NCI-H1048 (cell line): ENCODE measurements at places on chromosomes 16 and 17.
A peak's percentile ranks its signal among the peaks of the same experiment; 100 is the strongest.

DNA sequence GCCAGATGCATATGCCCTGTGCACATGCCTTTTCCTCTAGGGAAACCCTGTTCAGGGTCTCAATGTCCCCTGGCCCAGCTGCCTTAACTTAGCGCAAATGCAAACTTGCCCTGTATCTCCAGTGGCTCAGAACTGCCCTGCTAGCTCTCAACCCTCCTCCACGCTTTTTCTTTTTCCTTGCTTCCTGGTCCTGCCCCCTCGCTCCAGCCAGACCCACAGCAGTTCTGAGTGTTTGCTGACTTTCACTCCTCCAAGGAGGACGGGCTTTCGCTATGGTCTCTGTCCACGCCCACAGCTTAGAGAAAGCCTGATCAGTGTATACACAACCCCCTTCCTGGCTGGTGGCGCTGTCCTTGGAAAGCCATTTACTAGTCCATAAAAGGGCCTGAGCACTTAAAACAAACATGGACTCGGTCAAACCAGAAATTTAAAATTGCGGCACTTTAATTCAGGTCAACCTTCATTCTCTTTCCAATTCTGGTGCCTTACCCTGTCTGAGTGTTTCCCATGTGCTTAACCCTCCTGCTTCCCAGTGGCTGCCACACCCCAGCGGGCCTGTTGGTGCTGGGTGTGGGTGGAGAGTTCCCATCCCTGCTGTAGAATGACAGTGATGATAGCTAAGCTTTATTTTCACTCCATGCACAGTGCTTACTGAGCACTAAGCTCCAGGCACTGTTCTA, 15.6 kb upstream of the TMEM98 start:
- no peak for DNase-seq

DNA sequence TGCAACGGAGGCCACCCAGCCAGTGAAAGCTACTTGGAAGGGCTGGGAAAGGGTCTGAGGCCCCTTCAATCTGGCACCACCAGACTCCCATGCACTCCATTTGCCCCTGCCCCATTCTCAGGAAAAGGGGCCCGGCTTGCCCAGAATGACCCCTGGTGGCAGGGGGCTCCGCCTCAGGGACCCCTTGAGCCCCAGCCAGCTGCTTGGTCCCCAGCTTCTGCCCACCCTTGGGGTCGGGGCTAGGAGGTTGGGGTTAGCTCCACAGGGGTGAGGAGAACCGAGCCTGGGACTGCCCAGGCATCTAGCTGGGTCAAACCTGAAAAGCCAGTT, 1.3 kb downstream of the RHBDF1 start:
- DNase-seq, result no peak

GRCh38 chr16:7644811-7645210, 312.2 kb downstream of the RBFOX1 start:
- no peak for DNase-seq

- DNase-seq, result no peak
These were observed 7.0 kb downstream of the MBTPS1 start for GRCh38 chr16:84109598-84110335.

DNA sequence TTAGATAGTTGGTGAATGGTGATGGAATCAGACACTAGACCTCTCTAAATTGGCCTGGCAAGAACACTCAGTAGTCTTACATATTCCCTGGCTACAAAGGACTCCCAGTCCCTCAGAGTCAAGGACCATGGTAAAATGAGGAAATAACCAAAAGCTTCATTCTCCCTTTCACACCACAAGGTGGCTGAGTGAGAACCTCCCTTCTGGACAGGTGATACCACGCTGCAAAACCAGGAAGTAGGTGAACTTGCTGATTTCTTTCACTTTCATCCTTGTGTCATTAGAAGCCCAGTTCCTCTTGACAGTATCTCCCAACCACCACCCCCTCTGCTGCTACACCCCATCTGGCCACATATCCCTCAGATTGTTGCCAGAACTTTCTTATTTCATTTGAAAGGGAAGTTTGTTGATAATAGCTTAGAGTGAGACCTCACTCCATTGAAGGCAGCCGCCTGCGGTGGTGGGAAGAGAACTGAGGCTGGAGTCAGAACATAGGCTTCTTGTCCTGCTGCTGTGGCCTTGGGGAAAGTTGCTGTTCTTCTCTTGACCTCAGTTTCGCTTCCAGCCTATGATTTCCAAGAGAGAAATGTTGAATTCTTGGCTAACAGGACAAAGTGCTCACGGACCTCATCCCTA, 290.6 kb upstream of the CCL2 start:
- no peak for DNase-seq

DNA sequence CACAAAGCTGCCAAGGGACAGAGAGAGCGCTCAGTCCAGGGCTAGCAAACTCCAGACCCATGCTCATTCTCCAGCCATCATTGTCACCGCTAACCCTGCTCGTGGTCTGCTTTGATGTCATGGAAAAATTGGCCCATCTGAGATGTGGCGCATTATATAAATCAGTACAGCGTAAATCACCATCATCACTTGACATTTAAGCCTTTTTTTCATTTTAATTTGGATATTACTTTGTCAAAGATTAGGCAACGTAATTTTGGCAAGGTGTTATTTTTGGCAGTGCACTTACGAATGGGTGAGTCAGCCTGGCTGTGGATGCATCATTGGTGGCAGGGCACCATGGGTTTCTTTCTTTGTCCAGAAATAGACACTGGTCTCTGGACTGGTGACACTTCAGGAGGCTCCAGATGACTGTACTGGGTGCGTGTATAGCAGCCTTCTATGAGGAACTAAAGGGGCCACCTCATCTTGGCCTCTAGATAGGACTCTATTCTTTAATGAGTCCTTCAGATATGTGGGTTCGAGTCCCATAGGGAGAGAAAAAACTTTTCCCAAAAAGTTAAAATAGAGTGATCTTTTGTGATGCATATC, 166.3 kb downstream of the MSI2 start:
- DNase-seq, result no peak

GRCh38 chr17:56699186-56699894, 105.8 kb downstream of the NOG start:
- no peak for DNase-seq

DNA sequence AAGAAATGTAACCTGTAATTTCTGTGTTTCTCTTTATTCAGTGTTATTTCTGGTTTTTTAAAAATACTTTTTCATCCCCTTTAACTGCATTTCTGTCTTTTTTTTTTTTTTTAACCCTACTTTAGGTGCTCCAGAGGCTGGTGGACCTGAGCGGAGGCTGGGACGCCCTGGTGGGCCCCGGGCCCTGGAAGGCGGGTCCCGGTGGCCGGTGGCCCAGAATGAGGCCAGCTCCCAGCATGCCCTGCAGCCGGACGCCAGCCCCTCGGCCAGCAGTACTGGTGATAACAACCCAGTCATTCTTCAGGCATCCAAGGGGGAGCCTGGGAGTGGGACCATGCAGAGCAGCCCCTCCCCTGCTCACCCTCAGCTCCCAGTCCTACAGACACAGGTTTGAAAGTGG, 1.5 kb downstream of the SRCAP start:
- DNase-seq, result no peak

- peak; percentile 44 for DNase-seq
These were observed at the start of gene CISD3 for GRCh38 chr17:38729886-38730525. Gene CISD3 (plus strand): TSS chr17:38730341. CDS start chr17:38730359, 18 bp downstream.

- DNase-seq, result no peak
These were observed 219.3 kb downstream of the XYLT1 start for GRCh38 chr16:17251496-17251895.

- DNase-seq, result no peak
These were observed 34.8 kb upstream of the ERN1 start for GRCh38 chr17:64164596-64165285.

DNA sequence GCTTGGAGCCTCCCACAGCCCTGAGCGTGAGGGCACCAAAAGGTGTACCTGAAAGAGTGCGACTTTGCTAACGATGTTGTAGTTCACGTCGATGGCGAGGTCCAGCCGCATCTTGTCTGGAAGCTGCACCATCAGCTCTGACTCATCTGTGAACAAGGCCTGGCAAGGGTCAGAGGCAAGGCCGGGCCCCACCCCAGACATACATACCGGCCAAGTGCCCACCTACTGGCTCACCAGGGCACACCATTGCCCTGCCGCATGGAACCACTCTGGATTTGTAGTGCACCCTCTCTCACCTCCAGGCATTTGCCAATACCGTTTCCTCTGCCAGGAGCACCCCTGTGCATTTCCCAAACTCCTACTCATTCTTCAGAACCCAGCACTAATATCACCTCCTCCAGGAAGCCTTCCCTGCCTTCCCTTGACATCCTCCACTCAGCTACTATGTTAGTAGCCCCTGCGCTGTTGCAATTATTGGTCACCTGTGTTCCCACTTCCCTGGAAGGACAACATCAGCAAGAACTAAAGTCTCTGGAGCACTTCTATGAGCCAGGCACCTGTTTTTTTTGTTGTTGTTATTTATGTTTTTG, 69.4 kb downstream of the CNGB1 start:
- no peak for DNase-seq

DNA sequence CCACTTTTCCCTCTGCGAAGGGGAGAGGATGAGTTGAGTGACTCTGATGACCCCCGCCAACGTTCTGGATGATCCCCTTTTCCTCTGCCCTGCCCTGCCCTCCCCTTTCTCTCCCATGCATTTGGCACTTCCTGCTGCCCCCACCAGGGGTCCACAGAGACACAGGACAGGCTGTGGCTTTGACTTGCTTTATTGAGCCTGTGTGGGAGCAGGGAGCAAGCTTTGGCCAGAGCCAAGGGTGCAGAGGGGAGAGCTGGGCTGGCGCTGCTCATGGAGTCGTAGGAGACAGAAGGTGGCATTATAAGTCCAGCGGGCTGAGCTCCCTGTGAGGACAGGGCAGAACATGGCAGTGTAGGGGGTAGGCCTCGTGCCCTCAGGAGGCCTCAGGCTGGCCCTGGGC, 1.6 kb downstream of the PPY start:
- DNase-seq, result no peak

DNA sequence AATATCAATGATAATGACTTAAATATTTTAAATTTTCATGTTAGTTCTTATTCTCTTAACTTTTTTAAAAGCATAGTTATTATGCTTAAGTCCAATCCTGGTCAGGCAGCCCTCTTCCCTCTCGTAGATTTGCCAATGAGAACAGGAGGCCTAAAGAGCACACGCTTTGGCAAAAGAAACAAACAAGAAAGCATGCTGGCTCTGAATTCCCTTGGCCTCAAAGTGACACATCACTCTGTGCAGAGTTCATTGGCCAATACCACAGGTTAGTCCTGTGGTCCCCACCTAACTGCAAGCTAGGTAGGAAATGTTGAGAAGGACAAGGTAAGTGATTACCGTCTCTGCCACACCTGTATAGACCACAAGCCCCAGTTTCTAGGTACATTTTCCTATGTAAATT, 61.5 kb downstream of the MYO1D start:
- DNase-seq, result no peak

- DNase-seq, result no peak
These were observed 2.2 kb downstream of the SDK2 start for GRCh38 chr17:73641826-73642600.

- peak; percentile 19 for DNase-seq
These were observed 33.8 kb upstream of the CRISPLD2 start for GRCh38 chr16:84785843-84786581.

DNA sequence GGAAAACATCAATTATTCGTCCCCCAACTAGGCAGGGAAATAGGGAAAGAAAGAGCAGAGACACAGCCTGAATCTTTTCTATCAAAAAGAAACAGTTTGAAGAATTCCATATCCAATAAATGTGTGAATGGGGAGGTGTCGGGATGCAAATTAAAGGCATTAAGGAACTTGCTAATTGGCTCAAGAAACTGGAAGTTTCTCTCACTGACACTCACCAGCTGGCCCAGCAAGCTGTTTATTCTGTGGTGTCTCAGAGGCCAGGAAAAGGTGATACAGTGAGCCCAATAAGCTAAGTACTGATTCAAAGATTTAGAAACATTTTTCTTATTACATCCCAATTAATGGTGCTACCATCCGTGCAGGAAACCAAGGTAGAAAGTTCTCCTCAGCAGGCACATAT, 104.4 kb upstream of the CLEC3A start:
- DNase-seq, result no peak

DNA sequence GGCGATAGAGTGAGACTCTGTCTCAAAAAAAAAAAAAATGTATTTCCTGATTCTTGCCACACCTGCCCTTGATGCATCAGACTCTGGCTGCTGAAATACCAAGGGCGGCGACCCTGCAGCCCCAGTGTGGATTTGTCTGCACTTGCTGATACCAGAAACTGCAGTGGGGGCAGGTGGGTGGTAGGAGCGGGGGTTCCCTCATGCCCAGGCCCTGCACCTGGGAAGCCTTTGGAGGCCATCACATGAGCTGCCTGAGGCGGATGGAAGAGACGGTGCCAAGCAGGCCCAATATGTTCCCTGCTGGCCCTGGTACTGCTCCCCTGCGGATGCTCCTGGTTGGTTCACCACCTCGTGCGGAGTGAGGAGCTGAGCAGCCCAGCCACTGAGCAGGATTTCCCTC, 50.6 kb downstream of the MARF1 start:
- no peak for DNase-seq

DNA sequence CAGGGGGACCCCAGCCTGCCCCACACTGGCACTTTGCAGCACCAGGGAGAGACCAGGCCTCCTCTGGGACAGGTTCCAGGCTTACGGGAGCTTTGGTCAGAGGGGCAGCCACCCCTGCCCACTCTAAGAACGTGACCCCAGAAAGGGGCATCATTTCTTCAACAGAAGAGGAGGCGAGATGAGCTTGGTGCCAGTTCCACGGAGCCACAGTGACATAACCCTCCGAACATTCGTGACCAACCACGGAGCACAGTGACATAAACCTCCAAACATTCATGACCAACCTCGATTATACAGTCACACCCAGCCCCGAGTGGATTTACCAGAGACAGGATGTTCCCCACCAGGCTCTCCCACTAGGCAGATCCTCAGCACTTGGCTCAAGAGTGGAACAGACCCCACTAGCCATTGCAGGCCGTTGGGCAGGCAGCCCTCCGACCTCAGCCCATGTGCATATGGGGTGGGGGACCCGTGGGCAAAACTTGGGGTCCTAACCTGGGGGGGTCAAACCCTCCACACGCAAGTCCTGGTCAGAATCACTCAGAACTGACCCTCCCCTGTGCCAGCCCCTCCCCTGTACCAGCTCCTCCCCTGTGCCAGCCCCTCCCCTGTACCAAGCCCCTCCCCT, 112.9 kb downstream of the METRNL start:
- no peak for DNase-seq

GRCh38 chr17:34261568-34262337, 6.7 kb downstream of the CCL2 start:
- no peak for DNase-seq

GRCh38 chr16:1097800-1098199, 1.8 kb upstream of the C1QTNF8 start:
- no peak for DNase-seq

- DNase-seq, result peak; percentile 4
These were observed 12.8 kb downstream of the CDH16 start for GRCh38 chr16:66905633-66906539.

DNA sequence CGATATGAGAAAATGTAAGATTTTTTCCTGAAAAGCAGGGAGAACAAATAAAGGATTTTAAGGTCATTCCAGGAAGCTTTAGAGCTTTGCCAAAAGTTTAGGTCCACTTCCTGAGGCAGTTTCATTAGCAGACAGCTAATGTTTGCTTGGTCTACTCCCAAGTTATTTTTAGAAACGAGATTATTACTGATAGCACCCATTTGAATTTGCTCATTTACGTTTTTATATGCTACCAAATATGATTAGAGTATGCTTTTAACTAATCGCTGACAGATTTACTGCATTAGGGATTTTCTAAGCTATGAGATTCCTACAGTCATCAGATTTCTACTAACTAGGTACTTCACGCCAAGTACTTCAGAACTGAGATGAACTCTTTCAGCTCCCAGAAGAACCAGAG, 98.1 kb downstream of the WNT3 start:
- DNase-seq, result no peak
